NCI-H187 (cell line): ENCODE measurements at places on chromosomes 1 and 21.

DNA sequence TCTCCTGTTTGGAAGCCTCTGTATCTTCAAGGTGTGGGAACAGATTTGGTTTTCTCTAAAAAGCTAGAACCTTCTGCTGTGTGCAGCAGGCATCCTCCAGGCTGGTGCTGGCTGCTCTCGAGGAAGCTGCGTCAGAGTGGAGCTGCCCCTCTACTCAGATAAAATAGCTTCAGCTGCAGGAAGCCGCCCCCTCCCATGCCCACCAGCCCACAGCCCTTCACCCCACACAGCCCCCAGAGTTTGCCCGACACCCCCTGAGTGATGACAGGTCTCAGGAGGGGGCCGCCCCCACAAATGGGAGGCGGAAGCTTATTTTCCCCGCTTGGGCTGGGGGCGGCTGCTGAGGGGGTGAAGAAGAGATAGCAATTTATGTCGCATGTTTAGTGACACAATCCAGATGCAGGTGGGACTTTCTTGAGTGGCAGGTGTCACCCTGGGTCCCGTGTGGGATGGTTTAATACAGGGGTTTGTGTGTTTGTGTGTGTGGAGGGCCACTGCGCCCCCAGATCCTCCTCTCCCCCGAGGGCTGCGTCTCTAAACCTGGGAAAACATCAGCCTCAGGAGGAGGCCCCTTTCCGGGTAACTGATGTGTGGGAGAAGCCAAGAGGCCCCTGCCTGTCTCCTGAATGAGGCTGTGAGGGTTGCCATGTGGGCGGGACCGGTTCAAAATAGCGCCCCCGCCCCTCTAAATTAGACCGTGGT, 55.4 kb downstream of the STUM start:
- DNase-seq: no peak

GRCh38 chr1:189275796-189276195, 1201.9 kb downstream of the BRINP3 start:
- DNase-seq: no peak

DNA sequence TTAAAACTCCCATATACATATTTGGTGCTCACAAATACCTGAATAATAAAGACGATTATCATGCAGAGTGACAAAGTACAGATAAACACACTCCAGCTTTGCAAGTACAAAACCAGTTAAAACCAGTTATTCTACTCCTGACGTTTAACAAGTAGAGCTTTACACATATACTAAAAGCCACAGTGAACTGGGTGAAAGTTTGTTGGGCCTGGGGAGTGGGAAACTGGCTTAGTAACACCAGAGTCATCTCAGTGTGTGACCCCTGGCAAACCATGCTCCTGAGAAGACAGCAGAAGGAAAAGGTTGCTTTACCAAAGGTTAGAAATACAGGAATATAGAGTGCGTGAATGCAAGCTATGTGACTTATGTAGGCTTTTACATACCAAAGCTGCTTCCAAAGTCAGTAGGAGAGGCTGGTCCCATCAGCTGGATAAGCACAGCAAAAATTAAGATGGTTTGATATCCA, 148.1 kb downstream of the NRIP1 start:
- no peak for DNase-seq

- DNase-seq: no peak
Measured at GRCh38 chr1:170461762-170462384, 70.1 kb upstream of the GORAB start.

DNA sequence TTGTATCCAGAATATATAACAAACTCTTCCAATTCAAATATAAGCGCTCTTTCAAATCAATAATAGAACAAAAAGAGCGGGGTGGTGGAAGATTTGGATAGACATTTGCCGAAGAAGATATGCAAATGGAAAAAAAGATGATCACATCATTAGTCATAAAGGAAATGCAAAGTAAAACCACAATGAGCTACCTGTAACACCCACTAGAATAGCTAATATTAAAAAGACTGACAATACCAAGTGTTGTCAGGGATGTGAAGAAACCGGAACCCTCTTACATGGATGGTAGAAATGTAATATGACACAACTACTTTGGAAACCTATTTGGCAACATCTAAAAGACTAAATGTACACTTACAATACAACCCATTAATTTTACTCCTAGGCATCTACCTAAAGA, 5.7 kb upstream of the TRAF5 start:
- DNase-seq: no peak

GRCh38 chr1:151377150-151377884, 4.8 kb upstream of the SELENBP1 start:
- DNase-seq: no peak

GRCh38 chr1:220550811-220551399, 23.0 kb downstream of the MARK1 start:
- DNase-seq: no peak

- no peak for DNase-seq
Measured at GRCh38 chr1:235336903-235337302, 8.5 kb downstream of the GGPS1 start.

DNA sequence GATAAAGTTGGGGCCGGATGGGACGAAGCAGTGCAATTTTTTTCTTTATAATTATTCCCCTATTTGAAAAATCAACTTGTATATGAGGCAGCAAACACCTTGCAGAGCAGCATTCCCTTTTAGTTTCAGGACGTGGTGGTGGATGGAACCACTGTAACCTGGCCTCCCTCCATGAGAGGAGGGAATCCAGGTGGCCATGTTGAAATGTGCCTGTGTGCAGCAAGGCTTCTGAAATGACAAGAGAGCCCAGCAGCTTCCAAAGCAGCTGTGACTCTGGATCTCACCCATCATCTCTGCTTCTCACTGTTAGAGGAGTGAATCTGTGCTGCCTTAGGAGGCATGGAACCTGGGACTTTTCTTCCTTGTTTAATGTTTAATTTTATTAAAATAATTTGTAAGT, 42.3 kb downstream of the NFIA start:
- DNase-seq: no peak

DNA sequence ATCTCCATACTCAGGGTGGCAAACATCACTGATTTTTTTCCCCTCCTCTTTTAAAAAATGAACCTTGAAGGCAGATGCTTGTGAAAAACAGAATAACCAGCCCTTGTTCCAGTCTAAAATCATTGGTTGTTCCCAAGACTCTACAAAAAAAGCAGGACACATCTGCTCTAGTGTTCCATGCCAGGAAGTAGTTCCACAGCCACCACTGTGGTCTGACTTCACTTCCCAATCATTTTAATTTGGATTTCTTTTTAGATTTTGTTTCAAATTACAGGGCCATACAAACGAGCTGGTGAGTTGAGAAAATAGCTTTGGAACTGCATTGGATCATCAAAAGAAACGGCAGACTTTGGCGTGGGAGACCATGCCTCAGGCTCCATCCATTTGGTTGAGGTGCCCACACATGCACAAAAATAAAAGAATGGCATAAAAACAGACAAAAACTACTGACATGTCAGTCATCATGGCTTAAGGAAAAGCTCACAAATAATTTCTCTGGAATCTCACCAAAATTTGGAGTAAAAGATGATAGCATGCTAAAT, 210.0 kb downstream of the GABPA start:
- DNase-seq: no peak

DNA sequence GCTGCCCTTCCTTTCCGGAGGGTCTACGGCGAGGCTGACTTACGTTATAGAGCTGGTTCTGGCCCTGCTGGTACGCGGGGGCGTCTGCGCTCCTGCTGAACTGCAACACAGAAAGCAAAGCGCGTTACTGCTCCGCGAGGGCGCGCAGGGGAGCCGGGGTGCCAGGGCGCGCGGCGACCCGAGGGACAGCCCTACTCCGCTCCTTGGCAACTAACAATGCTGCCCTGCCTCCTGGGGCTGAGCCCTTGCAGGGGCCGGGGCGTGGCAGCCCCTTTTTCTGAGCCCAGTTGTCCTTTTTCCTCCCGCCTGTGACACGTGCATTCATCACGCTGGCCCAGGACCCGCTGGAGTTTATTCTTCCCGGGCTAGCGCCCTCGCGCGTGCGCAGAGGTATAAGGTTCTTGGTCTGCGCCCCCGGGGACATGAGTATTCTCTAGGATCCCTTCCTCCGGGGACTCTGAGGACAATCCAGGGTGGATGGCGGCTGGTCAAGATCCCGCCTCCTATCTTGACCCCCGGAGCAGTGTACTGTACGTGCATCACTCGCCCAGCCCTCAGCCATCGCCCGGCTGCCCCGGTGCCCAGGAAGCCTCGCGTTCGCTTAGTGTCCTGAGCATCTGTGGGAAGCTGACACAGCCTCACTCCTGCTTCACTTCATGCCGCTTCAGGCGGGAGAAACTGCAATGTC, 78.9 kb downstream of the CD247 start:
- DNase-seq: no peak

DNA sequence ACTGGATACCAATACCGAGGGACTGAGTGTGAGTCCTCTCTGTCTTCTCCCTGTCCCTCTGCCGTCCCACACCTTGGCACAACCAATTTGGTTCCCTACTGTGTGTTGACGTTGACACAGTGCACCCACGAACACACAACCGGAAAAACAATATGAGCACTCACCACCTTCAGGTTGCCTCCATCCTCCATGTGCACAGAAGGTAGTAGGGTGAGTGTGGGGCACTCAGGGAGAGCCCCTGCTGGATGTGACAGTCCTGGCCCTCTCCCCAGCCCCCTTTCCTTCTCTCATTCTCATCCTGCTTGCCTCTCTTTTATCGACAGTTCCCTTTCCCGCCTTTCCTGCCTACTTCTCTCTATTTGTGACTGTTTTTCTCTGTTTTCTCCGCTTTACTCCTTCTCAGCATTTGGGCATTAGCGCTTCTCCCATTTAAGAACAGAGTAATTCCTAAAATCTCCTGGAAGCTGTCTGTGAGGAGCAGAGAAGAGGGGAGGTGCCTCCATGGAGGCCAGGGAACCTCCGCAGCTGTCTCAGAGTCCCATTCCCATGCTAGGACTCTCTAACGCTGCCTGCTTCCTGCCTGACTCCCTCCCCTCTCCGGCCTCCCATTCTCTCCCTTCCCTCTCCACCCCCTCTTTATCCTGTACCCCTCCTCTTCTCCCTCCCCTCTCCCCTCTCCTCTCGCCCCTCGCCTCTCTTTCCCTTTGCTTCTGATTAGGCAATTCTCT, 16.4 kb downstream of the CADM3 start:
- DNase-seq: no peak

- DNase-seq: no peak
Measured at GRCh38 chr1:222896630-222897526, 82.0 kb downstream of the DISP1 start.

GRCh38 chr1:220012259-220012658, 34.0 kb downstream of the EPRS1 start:
- no peak for DNase-seq

GRCh38 chr1:170339534-170339933, 192.4 kb upstream of the GORAB start:
- DNase-seq: no peak

DNA sequence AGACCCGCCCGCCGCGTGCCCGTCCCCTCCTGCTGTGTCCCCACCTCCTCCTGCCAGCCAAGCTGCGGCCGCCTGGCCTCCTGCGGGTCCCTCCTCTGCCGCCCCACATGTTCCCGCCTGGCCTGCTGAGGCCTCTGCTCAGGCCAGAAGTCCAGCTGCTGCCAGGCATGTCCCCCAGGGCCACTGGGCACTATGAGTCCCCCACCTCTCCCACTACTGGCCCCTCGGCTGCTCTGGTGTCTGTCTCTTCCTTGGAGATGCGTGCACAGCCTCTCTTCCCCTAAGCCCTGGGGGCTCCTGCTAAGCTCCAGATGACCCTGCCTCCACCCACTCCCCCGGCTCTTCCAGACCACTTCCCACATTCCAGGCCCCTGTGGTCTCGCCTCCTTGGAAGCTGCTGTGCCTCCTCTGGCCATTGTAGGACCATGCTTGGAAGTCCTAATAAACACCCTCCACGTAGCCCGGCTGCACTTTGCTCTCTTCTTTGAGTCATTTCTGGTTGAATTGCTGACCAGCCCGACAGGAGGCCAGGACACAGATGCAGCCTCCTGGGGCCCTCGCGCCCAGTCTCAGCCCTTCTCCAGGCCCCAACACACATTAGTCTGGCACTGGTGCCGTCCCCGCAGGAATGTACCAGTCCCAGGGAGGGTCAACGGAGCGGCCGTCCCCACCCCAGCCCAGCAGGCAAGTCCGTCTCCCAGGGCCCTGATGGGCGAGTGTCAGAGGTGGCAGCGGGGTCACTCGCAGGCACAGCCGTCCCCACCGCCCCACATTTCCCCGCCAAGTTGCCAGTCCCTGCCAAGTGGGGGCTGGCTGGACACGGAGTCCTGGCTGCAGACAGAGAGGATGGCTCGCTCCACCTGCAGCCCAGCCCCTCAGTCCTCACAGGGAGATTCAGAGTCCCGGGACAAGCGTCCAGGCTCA, 1.1 kb downstream of the KRTAP10-12 start:
- DNase-seq: no peak

DNA sequence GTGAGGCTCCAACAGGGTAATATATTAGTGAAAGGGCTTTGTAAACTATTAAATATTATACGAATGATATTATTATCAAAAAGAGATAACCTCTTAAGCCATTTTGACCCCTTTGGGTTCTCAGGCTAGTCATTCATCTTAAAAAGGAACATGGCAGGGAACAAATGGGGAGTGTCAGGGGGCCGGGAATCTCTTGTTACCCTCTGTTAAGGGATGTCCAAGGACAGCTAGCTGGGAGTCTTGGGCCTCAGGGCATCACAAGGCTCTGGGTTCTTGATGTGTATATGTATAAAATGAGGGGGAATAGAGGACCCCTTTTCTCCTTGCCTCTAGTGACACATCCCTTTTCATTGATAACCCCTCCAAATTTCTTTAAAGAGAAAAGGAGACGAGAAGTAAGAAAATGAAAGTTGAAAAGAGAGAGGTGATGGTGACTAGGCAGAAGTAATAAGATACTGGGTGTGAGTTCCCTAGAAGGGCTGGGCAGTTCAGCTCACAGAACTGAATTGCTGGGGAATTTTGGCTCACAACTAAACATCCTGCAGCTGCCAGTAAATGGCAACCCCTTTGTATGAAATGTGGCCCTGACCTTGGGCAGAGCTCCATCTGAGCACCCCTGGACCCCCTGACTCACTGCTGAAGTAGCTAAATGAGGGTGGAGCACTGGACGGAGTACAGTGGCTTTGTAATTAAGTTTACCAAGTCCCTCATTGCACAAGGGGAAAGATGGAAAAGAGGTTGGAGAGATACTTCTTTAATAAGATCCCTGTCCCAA, 20.0 kb upstream of the ZNF326 start:
- DNase-seq: no peak

- no peak for DNase-seq
Measured at GRCh38 chr1:158652721-158653334, 33.7 kb downstream of the SPTA1 start.

GRCh38 chr1:99748419-99748818, 18.0 kb downstream of the FRRS1 start:
- no peak for DNase-seq

- DNase-seq: no peak
Measured at GRCh38 chr1:18109756-18110597, 2.4 kb downstream of the IGSF21 start.

DNA sequence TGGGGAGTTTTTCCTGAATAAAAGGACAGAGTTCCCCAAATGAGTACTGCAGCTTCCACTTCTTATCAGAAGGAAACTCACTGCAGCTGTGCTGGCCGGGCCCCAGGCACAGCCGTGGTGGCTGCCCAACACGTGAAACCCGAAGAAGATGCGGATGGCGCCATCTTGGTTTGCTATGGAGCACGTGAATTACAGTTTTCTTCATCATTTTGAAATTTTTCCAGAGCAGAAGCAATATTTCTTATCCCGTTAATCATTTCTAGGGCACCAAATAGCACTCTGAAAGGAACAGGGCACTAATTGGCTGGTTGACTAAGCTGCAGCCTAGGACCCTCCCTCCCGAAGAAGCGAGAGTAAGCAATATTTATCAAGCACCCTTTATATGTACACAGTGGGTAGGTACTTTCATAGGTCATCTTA, 63.2 kb upstream of the EPS8L3 start:
- DNase-seq: no peak
